ENCODE measurements at places on chromosomes 11 and 22. TPM values are rescaled to one million over a fixed set of nuclear protein-coding genes. Genes with fewer than 3 reads are reported as not detected.

DNA sequence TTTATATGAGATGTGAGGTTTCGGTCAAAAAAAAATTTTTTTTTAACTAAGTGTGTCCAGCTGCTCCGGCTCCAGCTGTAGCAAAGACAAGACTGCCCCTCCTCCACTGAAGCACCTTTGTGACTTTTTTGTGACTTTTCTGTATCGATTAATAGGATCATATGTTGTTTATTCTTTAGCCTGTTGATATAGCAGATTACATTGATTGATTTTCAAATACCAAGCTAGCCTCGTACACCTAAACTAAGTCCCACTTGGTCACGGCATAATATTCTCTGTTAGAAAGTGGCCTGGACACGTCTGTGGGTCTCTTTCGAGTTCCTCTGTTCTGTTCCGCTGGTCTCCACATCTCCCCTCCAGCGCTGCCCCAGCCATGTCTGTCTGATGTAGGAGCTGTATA, 126.8 kb downstream of the IGLL1 start:
- no peak overlapping the region for H3K27ac ChIP-seq
- no peaks in the 10 kb centered on the region for H3K27me3 ChIP-seq
- no peak overlapping the region for H3K4me3 ChIP-seq
- DNase-seq, result no peak
- H3K4me1 ChIP-seq, result no peaks in the 10 kb centered on the region
- no peaks in the 10 kb centered on the region for H3K36me3 ChIP-seq

The WNT11 gene
- total RNA-seq, result 2.2 TPM

The SLN gene
- total RNA-seq, result not detected

DNA sequence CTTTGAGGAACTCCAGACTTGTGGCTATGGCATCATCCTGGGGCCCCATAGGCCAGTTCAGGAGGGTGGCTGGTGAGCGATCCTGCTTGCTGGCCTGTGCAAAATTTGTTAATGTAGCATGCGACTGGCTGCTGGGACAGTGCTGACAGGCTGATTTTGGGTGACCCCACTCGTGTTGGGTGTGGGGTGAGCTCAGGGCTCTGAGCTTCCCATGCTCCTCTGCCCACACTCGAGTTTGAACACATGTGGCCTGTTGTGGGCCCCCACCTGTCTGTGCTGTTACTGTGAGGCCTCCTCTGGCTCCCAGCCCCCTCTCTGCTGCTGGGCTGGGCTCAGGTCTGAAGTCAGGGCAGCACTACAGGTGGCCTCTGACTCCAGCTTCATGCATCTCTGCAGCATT, 64.4 kb upstream of the MYEOV start:
- no peaks in the 10 kb centered on the region for H3K4me1 ChIP-seq
- no peak overlapping the region for H3K27ac ChIP-seq
- H3K27me3 ChIP-seq, result no peaks in the 10 kb centered on the region
- H3K4me3 ChIP-seq, result no peak overlapping the region
- H3K36me3 ChIP-seq, result no peaks in the 10 kb centered on the region

- H3K4me1 ChIP-seq, result no peaks in the 10 kb centered on the region
- H3K4me3 ChIP-seq, result no peak overlapping the region
- H3K27me3 ChIP-seq, result no peaks in the 10 kb centered on the region
- H3K36me3 ChIP-seq, result no peaks in the 10 kb centered on the region
- peak overlapping the region; percentile 10 for H3K27ac ChIP-seq
Measured at GRCh38 chr11:12116425-12117032, 6.1 kb downstream of the MICAL2 start.
